ENCODE measurements at places on chromosomes 11 and 22.

GRCh38 chr11:44418456-44418830 is 108.5 kb upstream of the ALX4 start:
- no peak for DNase-seq

- no peak for DNase-seq
Measured at GRCh38 chr11:120898568-120898967, 125.3 kb upstream of the TBCEL start.

- no peak for DNase-seq
Measured at GRCh38 chr11:69005183-69005630, 7.8 kb downstream of the MRGPRF start.

DNA sequence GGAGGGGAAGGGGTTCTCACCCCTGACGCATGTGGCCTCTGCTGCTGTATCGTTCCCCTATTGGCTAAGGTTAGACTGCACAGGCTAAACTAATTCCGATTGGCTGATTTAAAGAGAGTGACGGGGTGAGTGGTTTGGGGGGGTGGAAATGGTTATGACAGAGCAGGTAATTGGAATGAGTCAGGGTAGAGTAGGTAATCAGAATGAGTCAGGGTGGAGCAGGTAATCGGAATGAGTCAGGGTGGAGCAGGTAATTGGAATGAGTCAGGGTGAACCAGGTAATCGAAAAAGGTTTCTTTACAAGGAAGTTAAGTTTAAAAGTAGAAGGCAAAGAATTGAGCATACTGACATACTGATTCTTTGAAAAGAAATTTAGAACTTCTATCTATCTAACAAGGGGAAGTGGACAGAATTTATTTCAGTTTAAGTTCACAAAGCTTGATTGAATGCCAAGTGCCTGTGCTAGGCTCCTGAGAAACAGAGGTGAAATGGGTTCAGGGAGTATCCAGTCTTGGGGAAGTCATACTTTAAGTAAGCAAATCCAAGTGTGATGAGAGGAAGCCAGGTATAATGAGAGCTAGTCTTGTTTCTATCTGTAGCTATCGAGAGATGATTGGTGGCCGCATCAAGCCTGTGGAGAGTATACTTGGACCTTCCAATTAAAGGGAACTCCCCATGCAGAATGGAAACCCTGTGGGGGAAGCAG is 58.0 kb downstream of the C11orf91 start:
- DNase-seq = no peak

DNA sequence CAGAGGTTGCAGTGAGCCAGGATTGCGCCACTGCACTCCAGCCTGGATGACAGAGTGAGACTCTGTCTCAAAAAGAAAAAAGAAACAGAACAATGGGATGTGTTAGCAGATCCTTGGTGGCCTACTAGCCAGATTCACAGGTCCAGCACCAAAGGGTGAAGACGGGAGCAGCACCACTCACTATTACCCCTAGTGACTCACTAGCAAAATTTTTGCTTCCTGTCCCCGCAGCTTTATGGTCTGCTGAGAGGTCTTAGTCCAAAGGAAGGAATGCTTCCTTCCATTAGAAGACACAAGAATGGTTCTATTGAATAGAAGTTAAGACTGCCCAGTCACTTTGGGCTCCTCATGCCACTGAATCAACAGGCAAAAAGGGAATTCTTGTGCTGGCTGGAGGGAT is 35.9 kb upstream of the NUP50 start:
- DNase-seq = no peak

DNA sequence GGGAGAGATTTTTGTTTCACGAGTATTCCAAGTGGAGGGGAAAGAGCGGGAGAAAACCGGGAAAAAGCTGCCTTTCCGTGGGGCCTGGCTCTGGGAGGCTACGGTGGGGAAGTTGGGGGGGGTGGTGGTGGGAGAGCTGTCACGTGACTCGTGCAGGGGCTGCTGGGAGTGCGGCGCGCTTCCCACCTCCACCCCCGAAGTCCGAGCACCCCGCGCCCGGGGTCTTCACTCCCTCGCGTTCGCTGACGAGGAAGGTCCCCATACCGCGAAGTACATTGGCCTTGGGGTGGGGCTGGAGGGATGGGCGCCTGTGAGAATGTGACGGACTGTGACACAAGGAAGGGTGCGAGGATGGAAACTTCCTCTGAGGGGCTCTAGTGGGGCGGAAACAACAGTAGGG is at the start of gene TEX12:
TSS of gene TEX12 (plus strand) at position 228 of the 400 bp plus-strand sequence. CDS start 1,897 bp downstream, outside the sequence.
- no peak for DNase-seq

- DNase-seq = no peak
Measured at GRCh38 chr22:29670626-29671025, 49.2 kb upstream of the CABP7 start.

GRCh38 chr22:49476176-49476575 is 351.5 kb downstream of the BRD1 start:
- no peak for DNase-seq

DNA sequence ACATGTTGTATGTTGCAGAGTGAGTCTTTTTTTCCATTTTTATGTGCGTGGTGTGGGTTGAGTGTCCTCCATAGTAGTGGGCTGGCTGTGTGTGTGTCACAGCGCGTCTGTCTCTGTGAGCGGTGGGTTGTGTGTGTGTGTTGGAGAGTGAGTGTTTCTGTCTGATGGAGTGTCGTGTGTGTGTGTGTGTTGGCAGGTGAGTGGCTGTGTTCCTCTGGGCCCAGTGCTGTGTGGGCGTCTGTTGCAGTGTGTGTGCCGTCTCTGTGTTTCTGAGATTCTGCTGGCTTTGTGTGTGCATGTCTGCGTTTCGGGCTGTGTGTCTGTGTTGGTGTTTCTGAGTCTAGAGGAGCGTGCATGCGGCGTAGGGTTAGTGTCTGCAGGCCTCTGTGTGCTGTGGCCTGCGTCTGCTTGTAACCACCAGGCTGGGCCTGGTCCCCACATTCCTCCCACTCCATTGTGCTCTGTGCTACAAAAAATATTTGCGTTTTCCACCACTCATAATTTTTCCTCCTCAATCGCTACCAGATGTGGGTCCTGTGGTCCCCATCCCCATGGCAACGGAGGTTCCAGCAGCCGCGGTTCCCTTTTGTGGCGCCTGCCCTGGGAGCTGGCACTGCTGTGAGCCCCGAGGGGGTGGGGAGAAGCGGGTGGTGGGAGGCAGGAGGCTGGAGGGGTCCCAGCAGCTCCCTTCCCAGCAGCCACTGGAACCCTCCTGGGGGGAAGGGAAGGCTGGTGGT is 15.2 kb downstream of the SCARF2 start:
- DNase-seq = no peak

- no peak for DNase-seq
Measured at GRCh38 chr11:65378208-65378927, 4.1 kb downstream of the SLC25A45 start.

DNA sequence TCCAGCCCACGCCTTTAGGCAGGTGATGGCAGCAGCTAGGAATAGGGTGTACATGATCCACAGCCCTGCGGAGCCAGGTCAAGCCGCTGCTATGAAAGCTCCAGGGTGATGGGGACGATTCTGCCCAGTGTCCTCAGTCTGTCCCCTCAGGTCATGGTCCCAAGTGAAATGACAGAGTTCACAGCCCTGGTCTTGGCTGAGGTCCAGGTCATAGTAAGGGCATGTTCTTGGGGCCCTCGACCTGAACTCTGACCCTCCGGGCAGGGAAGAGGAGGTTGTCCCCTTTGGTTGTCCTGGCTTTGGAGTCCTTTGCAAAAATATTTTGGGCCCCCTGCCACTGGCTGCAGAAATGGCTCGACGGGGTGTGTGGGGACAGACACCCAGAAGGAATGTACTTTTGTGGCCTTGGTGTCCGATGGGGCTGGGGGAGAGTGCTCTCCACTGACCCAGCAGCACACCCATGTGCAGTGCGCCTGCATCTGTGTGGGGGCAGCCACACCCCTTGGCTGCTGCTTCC is 7.3 kb downstream of the C22orf31 start:
- DNase-seq = no peak

DNA sequence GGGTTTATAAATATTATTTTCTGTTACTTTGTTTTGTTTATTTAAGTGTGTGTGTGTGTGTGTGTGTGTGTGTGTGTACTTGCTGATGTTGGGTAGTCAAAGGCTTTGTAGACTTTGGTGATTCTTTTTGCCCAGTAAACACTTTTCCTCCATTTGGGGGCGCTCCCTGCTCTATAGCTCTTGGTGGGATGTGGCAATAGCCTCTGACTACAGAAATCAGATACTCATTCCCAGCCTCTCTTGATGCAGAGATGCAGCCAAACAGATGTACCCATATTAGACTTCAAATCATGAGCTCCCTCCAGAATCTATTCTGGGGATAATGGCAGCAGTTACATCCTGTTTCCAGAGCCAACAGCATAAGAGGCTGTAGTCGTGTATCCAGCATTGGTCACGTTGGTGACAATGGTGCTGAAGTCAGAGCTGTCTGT is 33.4 kb upstream of the APOL5 start:
- no peak for DNase-seq

DNA sequence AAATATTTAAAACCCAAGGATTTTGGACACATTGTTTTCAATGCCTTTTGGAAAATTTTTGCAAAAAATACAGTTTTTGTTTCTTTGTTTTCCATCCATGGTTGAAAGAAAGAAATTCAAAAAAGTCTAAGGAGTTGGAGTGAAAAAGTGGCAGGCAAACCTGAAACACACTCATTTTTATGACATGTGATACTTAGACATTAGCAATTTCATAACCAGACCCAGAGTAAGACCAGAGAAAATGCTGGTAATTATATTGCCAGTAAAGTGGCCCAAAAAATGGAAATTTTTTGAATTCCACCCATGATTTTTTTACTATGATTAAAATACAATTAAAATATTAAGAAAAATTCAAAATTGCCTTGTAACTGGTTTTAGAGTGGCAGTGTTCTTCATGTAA is 128.2 kb downstream of the SLC17A6 start:
- no peak for DNase-seq

DNA sequence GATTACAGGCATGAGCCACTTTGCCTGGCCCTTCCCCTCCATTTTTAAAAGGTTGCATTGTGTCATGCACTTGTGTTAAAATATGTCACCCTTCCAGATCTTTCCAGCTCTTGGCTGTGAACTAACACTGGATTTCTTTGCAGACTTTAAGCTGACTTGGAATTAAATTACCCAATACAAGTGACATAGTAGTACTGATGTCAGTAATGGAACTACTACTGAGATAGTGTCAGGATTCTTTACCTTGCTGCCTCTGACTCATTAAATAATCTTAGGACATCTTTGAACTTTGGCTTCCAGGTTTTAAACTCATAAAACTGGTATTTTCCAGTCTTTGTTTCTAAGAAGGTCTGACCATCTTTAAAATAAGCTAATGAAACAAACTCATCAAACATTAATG is 51.8 kb upstream of the OR4B1 start:
- DNase-seq = no peak

DNA sequence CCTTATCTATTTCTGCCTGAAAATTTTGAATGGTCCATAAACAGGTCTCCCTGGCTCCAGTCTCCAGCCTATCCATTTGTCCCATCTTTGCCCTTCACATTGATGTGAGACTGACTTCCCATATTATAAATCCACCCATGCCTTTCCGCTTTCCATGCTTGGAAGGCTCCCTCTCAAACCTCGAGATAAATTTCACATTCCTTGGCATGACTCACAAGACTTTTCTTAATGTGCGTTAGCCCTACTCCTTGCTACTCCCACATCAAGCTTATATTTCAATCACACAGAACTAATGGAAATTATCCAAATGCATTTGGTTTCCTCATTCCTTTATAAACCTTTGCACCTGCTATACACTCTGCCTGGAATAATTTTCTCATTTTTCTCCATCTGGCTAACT is 163.7 kb upstream of the NTM start:
- DNase-seq = no peak

DNA sequence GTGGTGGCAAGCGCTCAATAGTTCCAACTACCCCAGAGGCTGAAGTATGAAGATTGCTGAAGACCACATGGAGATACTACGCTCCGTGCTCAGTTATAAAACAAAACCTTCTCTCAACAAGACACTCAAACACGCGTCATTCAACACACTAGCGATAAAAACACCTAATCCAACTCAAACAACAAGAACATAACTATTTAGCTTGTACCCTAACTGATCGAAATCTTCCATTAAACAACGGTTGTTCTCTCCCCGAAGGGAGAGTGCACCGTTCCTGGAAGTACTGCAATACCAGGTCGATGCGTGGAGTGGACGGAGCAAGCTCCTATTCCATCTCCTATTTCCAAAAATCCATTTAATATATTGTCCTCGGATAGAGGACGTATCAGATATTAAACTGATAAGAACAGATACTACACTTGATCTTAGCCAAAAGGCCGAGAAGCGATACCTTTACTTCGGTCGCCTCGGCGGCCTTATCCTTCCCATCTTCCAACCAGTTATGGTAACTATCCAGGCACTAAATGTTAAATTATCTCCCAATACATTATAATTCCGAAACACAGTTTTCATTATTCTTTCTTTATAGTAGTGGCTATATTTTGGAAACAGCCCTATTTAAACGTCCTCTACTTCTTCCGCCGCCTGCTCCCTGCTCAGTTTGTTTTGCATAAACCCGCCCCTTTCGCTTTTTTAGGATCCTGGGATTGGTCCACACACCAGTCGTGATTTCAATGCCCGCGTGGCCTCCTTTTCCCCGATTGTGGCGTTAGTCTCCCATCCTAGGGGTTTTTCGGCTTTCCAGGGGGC is 2.2 kb upstream of the WDR74 start:
- peak; percentile 100 for DNase-seq

DNA sequence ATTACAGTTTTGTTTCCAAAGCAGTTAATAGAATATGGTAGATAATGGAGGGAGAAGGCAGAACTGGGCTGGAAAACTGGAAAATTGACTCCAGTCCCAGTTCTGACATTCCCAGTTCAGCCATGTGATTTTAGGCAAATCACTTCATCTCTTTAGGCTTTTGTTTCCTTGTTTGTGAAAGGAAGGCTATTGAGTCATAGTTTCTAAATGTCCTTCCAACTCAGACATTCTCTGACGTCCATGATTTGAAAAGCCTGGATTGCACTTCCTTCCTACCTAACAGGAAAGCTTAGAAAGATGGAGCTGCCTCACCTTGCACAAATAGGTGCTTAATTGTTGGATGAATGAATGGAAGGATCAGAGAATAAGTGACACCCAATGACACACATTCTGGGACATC is 19.8 kb upstream of the GALNT18 start:
- DNase-seq = no peak

GRCh38 chr22:32076761-32077084 is 33.7 kb downstream of the SLC5A1 start:
- DNase-seq = no peak

- DNase-seq = no peak
Measured at GRCh38 chr11:9250139-9250582, 15.0 kb downstream of the DENND5A start.

DNA sequence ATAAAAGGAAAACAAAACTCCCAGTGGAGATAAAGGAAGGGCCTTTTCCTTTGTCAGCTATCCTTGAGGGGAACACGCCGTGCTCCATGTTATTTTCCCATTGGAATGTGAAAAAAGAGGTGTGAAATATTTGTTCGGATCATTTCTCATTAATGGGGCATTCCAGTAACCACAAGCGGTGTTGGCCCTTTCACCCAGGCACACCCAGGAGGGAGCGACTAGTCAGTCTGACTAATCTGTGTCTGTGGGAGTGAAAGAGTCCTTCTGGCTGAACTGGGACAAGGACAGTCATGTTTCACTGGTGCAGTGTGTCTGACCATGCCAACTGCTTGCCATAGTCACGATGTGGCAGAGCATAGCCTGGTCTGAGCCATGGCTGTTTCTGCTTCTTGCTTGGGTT is 13.0 kb upstream of the MYEOV start:
- DNase-seq = peak; percentile 42

All from SW 1271 (cell line).